HepG2 (cell line): ENCODE measurements at places on chromosomes 16 and 17. TPM values are rescaled to one million over a fixed set of nuclear protein-coding genes. Genes with fewer than 3 reads are reported as not detected.

DNA sequence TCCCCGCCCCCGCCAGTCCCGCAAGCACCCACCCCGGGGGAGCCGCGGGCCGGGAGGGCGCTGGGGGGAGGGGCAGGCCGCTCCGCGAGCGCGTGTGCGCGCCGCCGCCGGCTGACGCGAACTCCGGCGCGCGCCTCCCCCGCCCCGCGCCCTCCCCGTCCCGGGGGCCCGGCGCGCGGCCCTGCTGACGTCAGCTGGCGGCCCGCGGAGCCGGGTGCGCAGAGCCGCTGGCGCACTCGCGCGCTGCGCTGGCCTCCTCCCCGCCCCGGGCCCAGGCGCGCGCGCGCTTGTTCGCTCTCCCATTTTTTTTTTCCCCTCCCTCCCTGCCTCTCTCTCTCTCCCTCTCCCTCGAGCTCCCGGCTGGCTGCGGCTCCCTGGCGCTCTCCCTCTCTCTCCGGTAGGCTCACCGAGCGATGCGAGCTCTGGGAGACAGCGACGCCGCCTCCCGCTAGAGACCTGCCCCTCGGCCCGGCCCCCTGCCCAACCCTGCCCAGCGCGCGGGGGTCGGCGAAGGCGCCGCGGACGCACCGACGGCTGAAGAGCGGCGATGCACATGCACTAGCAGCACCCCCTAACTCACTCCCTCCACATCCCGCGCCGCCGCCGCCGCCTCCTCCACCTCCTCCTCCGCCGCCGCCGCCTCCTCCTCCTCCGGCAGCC, at the start of gene GNAO1:
GNAO1 (plus strand) TSS at position 334 of the 660 bp plus-strand sequence. CDS start 747 bp downstream, outside the sequence.
- H3K36me3 ChIP-seq: no peaks in the 10 kb centered on the region
- peak within 1 kb of the TSS; percentile 45 for H3K4me3 ChIP-seq
- H3K27me3 ChIP-seq: peaks cover 57% of the 10 kb centered on the region
- no peak within 1 kb of the TSS for H3K27ac ChIP-seq
- H3K4me1 ChIP-seq: no peaks in the 10 kb centered on the region

DNA sequence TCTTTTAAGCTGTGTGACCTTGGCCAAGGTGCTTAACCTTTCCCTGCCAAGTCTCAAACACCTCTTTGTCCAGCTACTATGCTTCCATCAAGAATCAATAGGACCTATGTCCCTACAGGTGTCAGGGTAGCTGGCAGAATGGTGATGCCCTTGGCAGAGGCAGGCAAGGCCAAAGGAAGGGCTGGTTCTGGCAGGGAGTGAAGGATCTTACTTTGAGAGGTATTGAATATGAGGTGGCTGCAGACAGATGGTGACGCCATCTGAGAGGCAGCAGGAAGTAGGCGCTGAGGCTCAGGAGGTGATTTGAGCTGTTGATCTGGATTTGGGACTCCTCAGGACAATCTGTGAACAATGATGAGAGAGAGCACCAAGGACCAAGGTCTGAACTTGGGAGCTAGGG, 12.5 kb downstream of the ABCC3 start:
- peaks cover 49% of the 10 kb centered on the region for H3K4me1 ChIP-seq
- H3K27me3 ChIP-seq: no peaks in the 10 kb centered on the region
- no peak overlapping the region for H3K4me3 ChIP-seq

GRCh38 chr17:77445760-77446532, 305.2 kb downstream of the SEC14L1 start:
- H3K27ac ChIP-seq: no peak overlapping the region
- peaks cover 10% of the 10 kb centered on the region for H3K36me3 ChIP-seq
- H3K27me3 ChIP-seq: no peaks in the 10 kb centered on the region
- DNase-seq: no peak
- peaks cover 16% of the 10 kb centered on the region for H3K4me1 ChIP-seq
- H3K4me3 ChIP-seq: no peak overlapping the region

DNA sequence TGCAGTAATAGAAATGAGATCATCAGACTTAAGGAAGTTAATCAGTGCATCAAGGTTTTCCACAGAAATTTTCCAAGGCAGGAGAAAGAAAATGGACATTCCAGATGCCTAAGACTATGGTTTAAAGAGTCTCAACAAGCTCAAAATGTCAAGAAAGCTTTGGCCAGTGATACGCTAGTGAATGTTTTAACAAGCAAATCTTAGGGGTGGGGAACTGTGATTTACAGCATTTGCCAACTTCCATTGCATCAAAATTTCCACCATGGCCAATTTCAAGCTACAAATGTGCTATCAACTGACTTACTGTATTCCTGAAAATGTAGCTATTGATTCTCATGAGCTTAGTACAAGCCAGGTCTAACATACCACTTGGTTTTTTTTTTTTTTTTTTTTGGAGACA, 82.4 kb upstream of the CLEC3A start:
- H3K27me3 ChIP-seq: peaks cover 25% of the 10 kb centered on the region; the same call in 1 of the 3 replicates
- H3K4me3 ChIP-seq: no peak overlapping the region
- no peaks in the 10 kb centered on the region for H3K4me1 ChIP-seq
- no peak for DNase-seq
- H3K36me3 ChIP-seq: no peaks in the 10 kb centered on the region

DNA sequence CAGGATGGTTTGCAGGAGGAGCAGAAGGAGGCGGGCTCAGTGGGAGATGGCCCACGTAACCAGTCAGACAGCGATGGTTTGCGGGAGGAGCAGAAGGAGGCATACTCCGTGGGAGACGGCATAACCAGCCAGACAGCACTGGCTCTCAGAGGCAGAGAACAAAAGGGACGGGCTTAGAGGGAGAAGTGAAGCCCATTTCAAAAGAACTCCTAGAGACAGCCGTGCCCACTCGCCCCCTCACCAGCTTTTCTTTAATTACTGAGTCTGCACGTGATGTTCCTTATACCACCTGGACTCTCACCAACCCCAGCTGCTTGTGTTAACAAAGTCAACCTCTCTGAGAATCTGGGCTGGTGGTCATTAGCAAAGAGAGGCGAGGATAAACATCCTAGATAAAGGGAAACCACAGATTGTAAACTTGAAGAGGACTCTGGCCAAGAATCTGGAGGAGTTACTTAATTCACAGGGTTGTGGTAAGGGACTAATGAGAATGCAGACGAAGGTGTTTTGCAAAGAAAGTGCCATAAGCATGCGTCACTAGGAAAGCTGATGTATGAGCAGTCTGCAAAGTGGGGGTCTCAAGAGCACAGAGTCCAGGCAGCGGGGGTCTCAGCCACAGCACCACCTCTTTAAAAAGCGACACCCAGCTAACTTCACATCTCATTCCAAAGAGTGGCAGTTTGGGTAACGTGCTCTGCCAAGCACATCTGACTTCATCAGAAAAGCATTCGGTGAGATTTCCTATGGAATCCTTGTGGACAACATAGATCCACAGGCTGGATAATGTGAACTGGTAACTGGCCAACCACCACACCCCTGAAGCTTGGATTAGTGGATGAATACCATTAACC, 51.7 kb downstream of the NXN start:
- no peak overlapping the region for H3K27ac ChIP-seq
- no peaks in the 10 kb centered on the region for H3K27me3 ChIP-seq
- H3K4me3 ChIP-seq: no peak overlapping the region

GRCh38 chr17:64245218-64246145, 17.6 kb downstream of the TEX2 start:
- no peak for DNase-seq
- H3K4me1 ChIP-seq: peaks cover 20% of the 10 kb centered on the region
- H3K4me3 ChIP-seq: no peak overlapping the region
- no peak overlapping the region for H3K27ac ChIP-seq
- no peaks in the 10 kb centered on the region for H3K27me3 ChIP-seq

DNA sequence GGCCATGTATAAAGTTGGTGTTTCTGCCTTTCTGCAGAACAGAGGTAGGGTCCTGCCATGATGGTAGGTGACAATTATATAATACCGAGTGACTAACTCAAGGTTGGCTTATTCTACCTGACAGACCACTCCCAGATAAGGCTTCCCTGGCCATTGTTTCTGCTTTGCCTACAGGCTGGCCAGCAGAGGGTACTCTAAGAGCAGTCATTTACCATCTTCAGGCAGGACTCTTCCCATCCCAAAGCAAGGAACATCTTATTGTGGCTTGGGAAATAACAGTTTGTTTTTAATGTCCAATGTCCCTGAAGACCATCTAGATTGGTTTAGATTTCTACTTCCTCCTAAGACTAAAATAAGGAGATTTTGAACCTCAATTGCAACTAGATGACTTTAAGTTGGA, 74.1 kb downstream of the SNX11 start:
- H3K4me1 ChIP-seq: no peaks in the 10 kb centered on the region
- H3K36me3 ChIP-seq: no peaks in the 10 kb centered on the region
- H3K27ac ChIP-seq: no peak overlapping the region
- H3K27me3 ChIP-seq: no peaks in the 10 kb centered on the region
- no peak overlapping the region for H3K4me3 ChIP-seq

GRCh38 chr17:28105501-28105900, 63.0 kb downstream of the NLK start:
- H3K36me3 ChIP-seq: no peaks in the 10 kb centered on the region
- no peak overlapping the region for H3K27ac ChIP-seq
- DNase-seq: no peak

DNA sequence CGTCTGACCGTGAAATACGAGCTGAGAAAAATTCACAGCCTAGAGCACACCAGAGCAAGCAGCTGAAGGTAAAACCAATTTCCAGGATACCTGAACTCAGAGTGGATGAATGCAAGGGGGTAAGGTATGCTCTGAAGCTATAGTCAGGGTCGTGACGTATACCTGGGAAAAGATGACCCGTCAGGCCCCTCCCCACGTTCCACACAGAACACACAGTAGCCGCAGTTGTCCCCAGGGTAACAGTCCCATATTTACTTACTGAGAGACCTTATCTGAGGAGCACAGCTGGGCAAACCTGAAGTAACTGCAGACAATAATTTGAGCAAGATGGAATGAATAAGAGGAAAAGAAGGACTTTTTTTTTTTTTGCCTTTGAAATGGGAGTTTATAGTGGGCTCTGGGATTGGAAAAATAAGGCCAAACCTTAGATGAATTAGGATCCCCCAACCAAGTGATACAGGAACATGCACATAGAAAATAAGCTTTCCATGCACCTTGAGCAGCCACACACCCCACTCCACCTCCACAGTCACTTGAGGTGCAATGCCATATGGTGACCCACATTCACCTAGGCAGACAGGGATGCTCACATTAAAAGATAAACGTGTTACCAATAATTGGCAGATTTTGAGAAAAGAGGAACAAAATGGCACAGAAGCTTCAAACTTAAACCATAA, 38.0 kb downstream of the ABCA6 start:
- no peaks in the 10 kb centered on the region for H3K36me3 ChIP-seq
- H3K4me1 ChIP-seq: peaks cover 10% of the 10 kb centered on the region
- no peak overlapping the region for H3K4me3 ChIP-seq
- H3K27ac ChIP-seq: no peak overlapping the region
- no peaks in the 10 kb centered on the region for H3K27me3 ChIP-seq

- H3K27me3 ChIP-seq: no peaks in the 10 kb centered on the region
- no peak overlapping the region for H3K27ac ChIP-seq
- no peak for DNase-seq
- peaks cover 54% of the 10 kb centered on the region for H3K36me3 ChIP-seq
- no peak overlapping the region for H3K4me3 ChIP-seq
- peaks cover 17% of the 10 kb centered on the region for H3K4me1 ChIP-seq
These were observed 55.4 kb downstream of the CFDP1 start for GRCh38 chr16:75377729-75378386.

- H3K4me1 ChIP-seq: peaks cover 19% of the 10 kb centered on the region
- peak overlapping the region; percentile 25 for H3K4me3 ChIP-seq
- H3K27me3 ChIP-seq: no peaks in the 10 kb centered on the region
- no peaks in the 10 kb centered on the region for H3K36me3 ChIP-seq
- peak; percentile 77 for DNase-seq
These were observed 84.6 kb downstream of the NT5M start for GRCh38 chr17:17387498-17388362.

DNA sequence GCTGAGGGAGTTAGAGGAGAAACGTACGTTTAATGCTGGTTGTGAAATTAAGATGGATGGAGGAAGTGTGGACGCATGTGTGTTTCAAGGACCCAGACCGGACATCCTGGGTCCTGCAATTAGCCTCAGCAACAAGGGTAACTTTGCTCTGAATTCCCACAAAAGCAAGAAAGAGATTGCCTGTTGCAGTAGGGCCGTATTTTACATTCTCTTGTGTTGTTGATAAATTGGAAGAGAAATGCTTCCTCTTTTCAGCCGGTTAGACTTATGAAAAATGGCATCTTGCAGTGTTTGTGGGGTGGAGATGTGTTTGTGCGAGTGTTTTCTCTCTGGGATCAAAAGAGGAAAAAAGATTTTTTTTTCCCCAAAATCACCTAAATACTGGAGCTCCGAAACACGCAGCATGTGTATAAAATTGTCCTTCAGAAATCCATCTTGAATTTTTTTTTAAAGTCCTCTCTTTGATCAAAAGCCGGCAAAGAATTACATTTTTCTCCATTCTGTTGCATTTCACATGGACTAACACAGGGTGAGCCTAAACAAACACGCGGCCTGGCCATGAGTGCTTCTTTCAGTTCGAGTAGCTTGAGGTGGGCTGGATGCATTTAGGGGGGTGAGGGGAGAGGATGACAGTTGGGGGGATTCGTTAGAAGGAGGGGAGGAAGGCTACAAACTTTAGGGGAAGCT, 251.6 kb downstream of the C16orf95 start:
- H3K4me1 ChIP-seq: no peaks in the 10 kb centered on the region
- no peak for DNase-seq
- H3K4me3 ChIP-seq: no peak overlapping the region

- no peak for DNase-seq
- peaks cover 8% of the 10 kb centered on the region for H3K36me3 ChIP-seq
- H3K27me3 ChIP-seq: no peaks in the 10 kb centered on the region
- H3K4me3 ChIP-seq: no peak overlapping the region
- H3K27ac ChIP-seq: no peak overlapping the region
- H3K4me1 ChIP-seq: peaks cover 68% of the 10 kb centered on the region
These were observed 54.5 kb downstream of the TENT4B start for GRCh38 chr16:50207652-50208051.

GRCh38 chr17:66431910-66432309, 129.5 kb downstream of the PRKCA start:
- no peak overlapping the region for H3K27ac ChIP-seq
- H3K4me3 ChIP-seq: no peak overlapping the region
- no peaks in the 10 kb centered on the region for H3K27me3 ChIP-seq
- no peak for DNase-seq
- H3K4me1 ChIP-seq: peaks cover 47% of the 10 kb centered on the region

- no peak for DNase-seq
- H3K27me3 ChIP-seq: peaks cover 35% of the 10 kb centered on the region
- H3K27ac ChIP-seq: no peak overlapping the region
- H3K4me1 ChIP-seq: no peaks in the 10 kb centered on the region
These were observed 37.5 kb downstream of the OTOA start for GRCh38 chr16:21701271-21701670.

DNA sequence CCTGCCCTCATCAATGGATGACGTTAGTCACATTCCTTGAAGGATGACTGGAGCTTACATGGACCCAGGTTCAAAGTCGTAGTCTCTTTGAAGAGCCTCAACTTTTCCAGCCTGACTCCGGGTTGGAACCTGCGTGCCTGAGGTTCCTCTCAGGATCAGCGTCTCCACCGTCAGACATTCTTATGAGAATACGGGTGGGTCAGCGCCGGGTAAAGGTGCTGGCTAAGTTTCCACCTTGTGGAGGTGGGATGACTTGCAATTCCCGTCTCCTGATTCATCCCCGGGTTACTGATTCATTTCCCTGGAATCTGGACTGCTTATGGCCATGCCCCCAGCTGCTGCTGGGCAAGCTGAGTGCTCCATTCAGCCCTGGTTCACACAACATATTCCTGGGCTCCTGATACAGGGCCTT, 38.9 kb upstream of the CMIP start:
- no peaks in the 10 kb centered on the region for H3K36me3 ChIP-seq
- no peak overlapping the region for H3K27ac ChIP-seq
- H3K27me3 ChIP-seq: peaks cover 2% of the 10 kb centered on the region; the same call in 1 of the 2 replicates

GRCh38 chr16:8931859-8932258, 31.8 kb downstream of the USP7 start:
- no peaks in the 10 kb centered on the region for H3K27me3 ChIP-seq
- H3K36me3 ChIP-seq: peaks cover 34% of the 10 kb centered on the region
- no peak overlapping the region for H3K4me3 ChIP-seq

DRG2 gene
- 23.0 and 26.6 TPM in 2 replicates for total RNA-seq

NPB gene
- 0.56 and 0.93 TPM in 2 replicates for total RNA-seq

TBC1D3 gene
- total RNA-seq: not detected in 2 replicates

XYLT1 gene
- not detected in 2 replicates for total RNA-seq

TNP2 gene
- not detected in 2 replicates for total RNA-seq
